ENCODE measurements at places on chromosomes 5 and 9.

DNA sequence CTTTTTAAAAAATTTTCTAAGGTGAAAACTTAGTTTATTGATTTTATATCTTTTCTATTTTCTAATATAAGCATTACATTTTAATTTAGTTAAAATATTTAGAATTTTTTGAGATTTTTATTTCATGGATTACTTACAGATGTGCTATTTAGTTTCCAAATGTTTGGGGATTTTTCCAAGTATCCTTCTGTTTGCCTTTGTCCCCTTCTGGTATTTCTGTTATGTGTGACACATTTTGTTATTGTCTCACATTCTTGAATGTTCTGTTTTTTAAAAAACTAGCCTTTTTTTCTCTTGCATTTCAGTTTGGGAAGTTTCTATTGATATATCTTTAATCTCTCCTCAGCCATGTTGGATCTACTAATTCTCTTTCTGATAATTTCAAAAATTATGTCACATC, 234.9 kb downstream of the FAM170A start:
- DNase-seq: no peak

- DNase-seq: no peak
Observed at GRCh38 chr5:132251220-132251725, 6.2 kb upstream of the PDLIM4 start.

DNA sequence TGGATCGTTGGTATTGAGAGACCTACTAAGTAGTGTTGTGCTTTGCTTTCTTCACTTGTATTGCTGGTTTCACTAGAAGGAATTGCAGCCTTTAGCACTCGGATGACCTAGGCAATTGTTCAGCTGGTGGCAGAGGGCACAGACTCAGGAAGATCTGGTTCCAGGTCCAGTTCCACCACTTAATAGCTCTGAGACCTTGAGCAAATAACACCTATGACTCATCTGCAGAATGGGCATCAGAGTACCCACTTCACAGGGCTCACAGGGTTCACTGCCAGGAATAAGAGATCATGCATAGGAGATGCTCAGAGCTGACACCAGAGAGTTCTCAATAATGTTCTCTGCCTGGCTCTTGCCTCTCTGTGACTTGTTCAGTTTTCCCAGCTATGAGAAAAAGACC, 133.6 kb downstream of the SIL1 start:
- no peak for DNase-seq

DNA sequence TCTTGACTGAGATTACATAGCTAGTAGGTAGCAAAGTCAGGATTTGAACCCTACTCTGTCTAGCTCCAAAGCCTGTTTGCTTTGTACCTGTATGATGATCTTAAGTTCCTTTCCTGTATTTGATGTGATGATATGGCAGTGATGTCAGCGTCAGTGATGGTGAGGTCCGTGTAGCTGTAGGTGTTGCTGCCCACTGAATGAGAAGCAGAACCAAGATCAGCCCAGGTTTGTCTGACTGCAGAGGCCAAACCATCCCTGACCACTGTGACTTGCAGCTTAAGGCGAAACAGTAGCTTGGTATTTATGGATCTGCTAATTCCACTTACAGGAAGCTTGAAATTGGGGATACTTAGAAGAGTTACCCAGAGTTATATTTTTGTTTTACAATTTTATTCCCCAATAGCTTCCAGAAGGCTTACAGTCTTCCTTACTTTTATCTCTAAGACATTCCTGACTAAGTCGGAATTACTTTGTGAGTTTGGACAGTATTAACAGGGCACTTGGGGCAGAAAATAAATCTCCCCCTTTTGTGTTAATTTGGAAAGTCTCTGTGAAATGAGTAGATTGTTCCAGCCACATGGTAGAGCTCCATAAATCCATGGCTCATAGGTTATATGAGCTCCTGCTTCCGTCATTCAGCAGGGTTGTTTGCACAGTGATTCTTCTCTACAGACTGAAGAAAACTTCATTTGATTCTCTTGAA, 273.4 kb downstream of the NR3C1 start:
- DNase-seq: no peak

- DNase-seq: no peak
Observed at GRCh38 chr5:71899865-71900342, 180.8 kb downstream of the CARTPT start.

GRCh38 chr5:33827018-33827707, 64.6 kb downstream of the ADAMTS12 start:
- no peak for DNase-seq

DNA sequence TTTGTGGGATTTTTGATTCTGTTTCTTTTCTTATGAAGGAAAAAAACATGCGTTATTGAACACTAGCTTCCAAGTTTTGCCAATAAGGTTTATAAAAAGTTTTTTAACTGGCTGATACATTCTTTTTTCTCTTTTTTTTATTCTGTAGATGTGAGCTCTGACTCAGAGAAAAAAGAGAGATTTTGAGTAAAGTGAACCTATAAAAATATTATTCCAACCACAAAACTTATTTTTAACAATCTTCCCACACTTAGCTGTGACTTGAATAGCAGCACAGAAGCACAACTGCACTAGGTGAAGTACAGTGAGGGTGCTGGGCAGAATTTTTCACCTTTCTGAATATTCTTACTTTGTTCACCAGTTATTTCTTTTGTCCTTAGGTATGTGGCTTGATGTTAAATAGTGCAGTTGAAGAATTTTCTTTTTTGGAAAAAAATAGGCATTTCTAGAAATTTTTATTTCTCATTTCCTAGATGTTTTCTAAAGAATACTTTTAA, 41.6 kb downstream of the CHSY3 start:
- no peak for DNase-seq

DNA sequence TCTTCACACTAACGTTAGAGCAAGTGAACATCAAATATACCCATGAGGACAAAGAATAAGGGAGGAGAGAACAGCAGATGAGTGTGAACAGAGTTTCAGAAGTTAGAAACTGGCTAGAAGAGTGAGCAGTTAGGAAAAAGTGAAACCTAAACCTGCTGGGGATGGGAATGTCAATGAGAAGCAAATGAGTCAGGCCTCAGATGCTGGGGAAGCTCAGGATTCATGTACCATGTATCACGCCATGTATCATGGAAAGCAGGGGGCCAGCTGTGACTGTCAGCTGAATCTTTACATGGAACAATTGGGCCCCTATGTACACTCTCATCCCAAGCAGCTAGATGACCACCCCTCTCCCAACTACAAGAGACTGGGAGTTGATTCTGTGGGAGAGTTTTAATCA, 16.2 kb downstream of the GDF9 start:
- no peak for DNase-seq

DNA sequence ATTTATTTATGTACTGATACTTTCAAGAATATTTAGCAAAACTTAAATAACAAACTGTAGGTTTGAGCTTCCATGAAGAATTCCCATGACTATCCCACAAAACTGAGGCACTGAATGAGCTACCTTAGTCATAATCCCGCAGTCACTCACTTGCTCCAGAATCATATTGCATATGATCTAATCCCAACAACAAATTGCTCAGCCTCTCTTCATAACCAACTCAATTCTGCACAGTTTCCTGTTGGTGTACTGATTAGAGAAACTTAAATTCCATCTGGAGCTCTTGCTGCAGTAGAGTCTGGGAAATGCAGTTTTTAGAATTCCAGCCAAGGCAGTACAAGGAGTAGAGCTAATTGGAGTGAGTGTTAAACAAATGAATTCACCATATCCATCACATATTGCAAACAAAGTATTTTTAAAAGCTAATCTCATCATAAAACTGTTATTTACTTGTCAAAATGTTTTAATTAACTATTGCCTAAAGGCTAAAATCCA, 35.7 kb upstream of the CDH18 start:
- no peak for DNase-seq

- DNase-seq: no peak
Observed at GRCh38 chr5:137352095-137352494, 147.0 kb downstream of the SPOCK1 start.

GRCh38 chr5:93395971-93396379, 185.0 kb downstream of the NR2F1-AS1 start:
- DNase-seq: no peak

- no peak for DNase-seq
Observed at GRCh38 chr9:83441390-83441789, 96.8 kb downstream of the FRMD3 start.

GRCh38 chr5:99141534-99142128, 212.8 kb upstream of the CHD1 start:
- DNase-seq: no peak

- no peak for DNase-seq
Observed at GRCh38 chr5:148653836-148654781, at the start of gene HTR4. HTR4 (minus strand) TSS chr5:148654527; CDS start chr5:148637014, 17,513 bp downstream.

GRCh38 chr5:32017692-32018367, 156.3 kb downstream of the GOLPH3 start:
- DNase-seq: no peak

GRCh38 chr5:39697881-39698280, 273.1 kb upstream of the DAB2 start:
- no peak for DNase-seq

- DNase-seq: peak; percentile 33
Observed at GRCh38 chr5:127079994-127080491, 6.7 kb upstream of the C5orf63 start.

- no peak for DNase-seq
Observed at GRCh38 chr5:100130307-100130706, 404.9 kb upstream of the FAM174A start.

DNA sequence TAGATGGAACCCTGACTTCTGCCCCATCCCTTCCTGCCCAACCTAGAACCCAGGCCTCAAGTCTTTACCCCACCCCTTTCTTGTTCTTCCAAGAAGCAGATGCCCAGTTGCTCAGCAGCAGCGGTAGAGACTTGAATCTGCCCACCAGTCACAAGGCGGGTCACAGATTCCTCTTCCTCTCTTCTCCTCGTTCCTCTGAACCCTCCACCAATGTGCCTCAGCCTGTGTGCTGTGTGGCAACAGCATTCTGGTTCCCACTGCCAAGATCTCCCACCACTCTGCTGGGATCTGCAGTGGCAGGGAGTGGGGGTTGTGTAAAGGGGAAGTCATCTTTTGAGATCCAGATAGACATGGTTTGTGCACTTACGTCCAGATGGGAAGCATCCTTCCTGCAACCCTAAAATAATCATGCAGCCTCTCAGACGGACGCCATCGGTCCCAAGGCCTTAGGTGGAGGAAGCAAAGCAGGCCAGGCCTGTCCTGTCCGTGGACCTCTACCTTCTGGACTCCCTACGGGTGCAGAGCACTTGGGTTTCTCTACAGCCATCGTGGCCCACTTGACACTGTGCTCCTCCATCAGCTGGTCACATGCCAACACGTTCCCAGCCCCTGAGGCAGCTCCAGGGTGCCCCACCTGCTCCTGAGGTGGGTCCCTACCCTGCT, 7.7 kb upstream of the RPL26L1 start:
- DNase-seq: no peak

GRCh38 chr9:76634356-76635054, 129.7 kb upstream of the PCA3 start:
- no peak for DNase-seq

GRCh38 chr5:61619289-61619688, 287.2 kb downstream of the ZSWIM6 start:
- DNase-seq: no peak

DNA sequence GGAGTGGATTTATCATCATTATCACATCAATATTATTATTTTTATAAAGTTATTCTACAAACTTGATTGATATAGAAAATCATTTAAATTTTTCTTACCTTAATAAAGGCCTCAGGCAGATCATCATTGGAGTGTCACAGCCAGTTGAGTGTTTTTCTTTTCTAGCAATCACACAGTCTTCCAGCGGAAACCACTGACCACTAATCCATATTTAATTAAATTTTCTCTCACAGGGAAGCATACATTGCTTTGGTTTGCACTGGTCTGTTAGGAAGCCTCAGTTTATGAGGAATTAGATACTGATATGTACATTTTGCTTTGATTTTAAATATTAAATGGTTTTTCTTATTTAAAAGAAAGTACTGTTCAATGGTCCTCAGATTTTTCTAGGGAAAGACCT, 6.7 kb downstream of the SPZ1 start:
- no peak for DNase-seq

DNA sequence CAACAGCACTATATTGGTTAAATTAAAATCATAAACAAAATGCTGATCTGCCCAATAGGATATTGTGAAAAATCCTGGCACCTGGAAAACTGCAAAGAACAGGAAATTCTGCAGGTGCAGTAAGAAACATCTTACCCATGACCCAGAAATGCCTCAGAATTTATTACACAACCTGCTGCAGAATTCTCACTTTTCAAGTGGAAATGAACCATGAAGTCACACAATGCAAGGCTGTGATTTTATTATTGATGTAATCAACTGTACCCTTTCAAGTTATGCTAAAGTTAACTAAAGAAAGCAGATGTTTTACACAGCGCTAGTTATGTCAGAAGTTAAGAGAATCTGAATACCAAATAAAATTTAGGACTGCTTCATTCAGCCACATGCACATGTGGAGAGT, 6.0 kb downstream of the STRBP start:
- no peak for DNase-seq

- no peak for DNase-seq
Observed at GRCh38 chr5:38601133-38601862, 44.9 kb upstream of the LIFR start.

GRCh38 chr5:96699186-96699820, 37.1 kb downstream of the CAST start:
- no peak for DNase-seq

GRCh38 chr5:138366632-138367382, 14.3 kb downstream of the KDM3B start:
- DNase-seq: no peak

GRCh38 chr5:159456722-159457465, 126.6 kb upstream of the IL12B start:
- DNase-seq: no peak

- DNase-seq: no peak
Observed at GRCh38 chr5:132277971-132278853, 16.0 kb upstream of the SLC22A4 start.

DNA sequence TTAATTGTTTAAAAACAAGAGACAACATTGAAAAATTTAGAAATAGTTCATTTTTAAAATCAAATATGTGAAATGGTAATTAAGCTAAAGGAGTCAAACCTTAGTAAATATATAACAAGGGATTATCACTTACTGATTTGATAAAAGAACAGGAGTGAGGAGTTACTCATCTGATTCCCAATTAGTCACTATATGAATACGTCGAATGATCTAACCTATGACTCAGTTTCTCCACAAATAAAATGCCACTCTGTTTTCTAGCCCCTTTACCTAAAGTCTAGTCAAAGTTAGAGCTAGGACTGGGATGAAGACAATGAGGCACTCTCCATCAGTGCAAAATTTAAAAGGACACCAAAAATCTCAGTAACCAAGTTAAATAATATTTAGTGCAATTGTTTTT, 70.4 kb upstream of the RASEF start:
- DNase-seq: no peak

DNA sequence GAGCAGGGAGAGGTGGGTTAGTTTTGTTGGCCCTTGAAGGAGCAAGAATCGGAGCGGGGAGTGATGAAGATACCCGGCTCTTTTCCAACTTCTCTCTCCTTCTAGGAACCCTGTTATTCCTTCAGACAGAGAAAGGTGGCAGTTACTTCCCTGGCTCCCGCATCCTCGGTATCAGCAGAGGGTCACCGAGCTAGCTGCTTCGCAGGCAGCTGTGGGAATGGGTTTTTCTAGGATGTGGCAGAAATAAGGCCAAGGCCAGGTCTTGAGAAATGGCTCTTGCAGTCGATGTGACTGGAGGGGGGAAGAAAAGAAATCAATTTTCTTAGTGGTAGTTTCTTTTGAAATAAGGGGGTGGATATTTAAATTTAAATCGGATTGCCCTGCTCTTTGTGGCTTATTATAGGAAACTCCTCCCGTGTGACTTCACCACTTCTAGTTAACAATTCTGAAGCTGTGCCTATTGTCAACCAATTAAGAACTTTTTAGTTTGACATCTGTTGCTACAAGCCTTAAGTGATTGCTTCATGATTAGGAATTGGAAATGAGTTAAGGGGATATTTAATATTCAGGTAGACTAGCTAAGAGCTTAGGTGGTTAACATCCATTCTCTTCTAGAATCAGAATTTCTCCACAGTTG, 1.4 kb downstream of the SAP30L start:
- DNase-seq: no peak

Data from NCI-H187 treated with DMSO at 0.1 percent for 48 hours (cell line).